Endodermal cell (in vitro differentiated cells): ENCODE measurements at places on chromosomes 2 and 18. TPM values are rescaled to one million over a fixed set of nuclear protein-coding genes. Genes with fewer than 3 reads are reported as not detected.

The MYCN gene
- 50.3 and 52.3 TPM in 2 replicates for total RNA-seq

The ZNF385B gene
- 5.0 and 5.3 TPM in 2 replicates for total RNA-seq

The EFHD1 gene
- total RNA-seq, result 10.8 to 16.2 TPM (median 12.5 TPM) in 3 replicates

The TMEM247 gene
- total RNA-seq, result not detected in 2 replicates

- DNase-seq, result no peak
- H3K4me3 ChIP-seq, result no peak overlapping the region
- H3K27ac ChIP-seq, result no peak overlapping the region
- no peaks in the 10 kb centered on the region for H3K27me3 ChIP-seq
- peaks cover 96% of the 10 kb centered on the region for H3K36me3 ChIP-seq
- H3K4me1 ChIP-seq, result no peaks in the 10 kb centered on the region
These were observed 8.9 kb downstream of the HJURP start for GRCh38 chr2:233845301-233846060.

DNA sequence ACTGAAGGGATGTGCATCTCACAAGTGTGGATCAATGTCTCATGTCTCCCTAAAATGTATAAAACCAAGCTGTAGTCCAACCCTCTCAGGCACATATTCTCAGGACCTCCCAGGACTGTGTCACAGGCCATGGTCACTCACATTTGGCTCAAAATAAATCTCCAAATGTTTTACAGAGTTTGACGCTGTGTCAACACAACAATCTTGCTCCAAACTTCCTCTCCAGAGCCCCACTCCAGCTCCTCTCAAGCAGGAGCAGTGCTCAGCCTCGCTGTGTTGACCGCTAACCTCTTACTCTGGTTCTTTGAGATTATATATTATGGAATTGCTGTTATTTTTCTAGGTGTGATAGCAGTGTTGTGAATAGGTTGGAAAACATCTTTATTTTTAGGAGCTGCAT, 56.2 kb downstream of the CYP27C1 start:
- H3K27ac ChIP-seq, result no peak overlapping the region
- H3K36me3 ChIP-seq, result no peaks in the 10 kb centered on the region
- no peak overlapping the region for H3K4me3 ChIP-seq
- DNase-seq, result no peak
- peaks cover 31% of the 10 kb centered on the region for H3K27me3 ChIP-seq
- peaks cover 3% of the 10 kb centered on the region for H3K4me1 ChIP-seq

DNA sequence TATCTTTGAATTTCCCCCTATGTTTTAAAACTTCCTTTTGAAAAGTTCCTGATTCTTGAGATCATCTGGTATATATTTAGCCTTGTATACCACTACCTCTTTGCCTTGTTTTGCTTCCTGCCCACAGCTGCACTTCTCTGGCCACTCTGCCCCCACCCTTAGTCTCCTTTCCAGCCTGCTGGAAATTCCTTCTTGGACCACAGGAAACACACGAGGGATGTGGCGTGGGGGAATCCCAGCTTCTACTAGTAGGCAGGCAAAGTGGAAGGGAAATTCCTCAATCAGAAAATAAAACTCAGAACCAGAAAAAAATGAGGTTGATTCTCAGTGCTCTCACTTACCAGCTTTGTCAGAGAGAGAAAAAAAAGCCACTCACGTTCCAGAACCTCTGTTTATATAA, 13.4 kb downstream of the IL18RAP start:
- no peaks in the 10 kb centered on the region for H3K4me1 ChIP-seq
- H3K36me3 ChIP-seq, result no peaks in the 10 kb centered on the region
- H3K4me3 ChIP-seq, result no peak overlapping the region
- H3K27me3 ChIP-seq, result no peaks in the 10 kb centered on the region
- DNase-seq, result no peak
- H3K27ac ChIP-seq, result no peak overlapping the region

- H3K36me3 ChIP-seq, result no peaks in the 10 kb centered on the region
- H3K4me3 ChIP-seq, result no peak overlapping the region
- peaks cover 47% of the 10 kb centered on the region for H3K4me1 ChIP-seq
- H3K27ac ChIP-seq, result no peak overlapping the region
- H3K27me3 ChIP-seq, result no peaks in the 10 kb centered on the region
These were observed 12.9 kb upstream of the MC5R start for GRCh38 chr18:13810950-13811485.

GRCh38 chr2:241200822-241201395, 12.4 kb downstream of the ANO7 start:
- H3K27ac ChIP-seq, result no peak overlapping the region
- H3K36me3 ChIP-seq, result no peaks in the 10 kb centered on the region
- no peaks in the 10 kb centered on the region for H3K27me3 ChIP-seq

DNA sequence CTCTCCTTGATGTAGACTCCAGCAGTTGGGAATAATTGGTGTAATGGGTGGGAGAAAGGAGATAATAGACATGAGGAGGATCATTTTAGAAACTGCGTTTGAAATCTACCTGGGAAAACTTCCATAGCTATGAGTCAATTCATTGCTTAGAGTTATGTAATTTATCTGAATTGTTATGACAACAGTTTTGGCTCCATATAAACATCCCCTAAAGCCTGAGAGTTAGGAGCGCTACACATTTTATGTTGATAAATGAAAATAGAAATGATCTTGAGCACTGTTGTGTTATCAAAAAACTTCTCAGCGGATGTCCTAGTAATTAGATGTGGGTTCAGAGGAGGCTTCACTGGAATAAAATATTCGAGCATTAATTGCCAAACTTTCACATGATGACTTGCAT, 573.4 kb downstream of the TSN start:
- no peak overlapping the region for H3K4me3 ChIP-seq
- H3K27me3 ChIP-seq, result peaks cover 2% of the 10 kb centered on the region
- no peaks in the 10 kb centered on the region for H3K36me3 ChIP-seq
- H3K4me1 ChIP-seq, result no peaks in the 10 kb centered on the region

DNA sequence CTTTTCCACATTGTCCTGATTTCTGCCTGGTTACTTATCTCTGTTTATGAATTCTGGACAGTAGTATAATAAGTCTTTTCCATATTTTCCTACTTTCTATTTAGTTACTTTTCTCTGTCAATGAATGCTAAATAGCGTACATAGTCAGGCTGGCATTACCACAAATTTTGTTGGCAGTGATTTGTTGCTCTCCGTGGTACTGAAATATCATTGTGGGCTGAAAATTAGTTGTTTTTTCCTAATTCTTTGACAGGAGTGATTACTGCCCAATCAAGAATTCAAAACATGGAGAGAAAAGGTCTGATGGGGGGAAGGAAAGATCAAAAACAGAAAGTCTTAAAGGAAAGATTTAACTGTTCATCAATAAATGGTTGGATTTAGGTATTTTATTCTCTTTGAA, 7.7 kb upstream of the GALNT13 start:
- no peaks in the 10 kb centered on the region for H3K4me1 ChIP-seq
- H3K27me3 ChIP-seq, result no peaks in the 10 kb centered on the region
- no peaks in the 10 kb centered on the region for H3K36me3 ChIP-seq
- no peak overlapping the region for H3K4me3 ChIP-seq
- DNase-seq, result no peak
